ENCODE measurements at places on chromosomes 12 and 14.

- peak; percentile 88 for DNase-seq
These were observed at the start of gene BHLHE41 for GRCh38 chr12:26124446-26125399. Gene BHLHE41 (minus strand): TSS chr12:26125037. CDS start chr12:26124779, 258 bp downstream.

DNA sequence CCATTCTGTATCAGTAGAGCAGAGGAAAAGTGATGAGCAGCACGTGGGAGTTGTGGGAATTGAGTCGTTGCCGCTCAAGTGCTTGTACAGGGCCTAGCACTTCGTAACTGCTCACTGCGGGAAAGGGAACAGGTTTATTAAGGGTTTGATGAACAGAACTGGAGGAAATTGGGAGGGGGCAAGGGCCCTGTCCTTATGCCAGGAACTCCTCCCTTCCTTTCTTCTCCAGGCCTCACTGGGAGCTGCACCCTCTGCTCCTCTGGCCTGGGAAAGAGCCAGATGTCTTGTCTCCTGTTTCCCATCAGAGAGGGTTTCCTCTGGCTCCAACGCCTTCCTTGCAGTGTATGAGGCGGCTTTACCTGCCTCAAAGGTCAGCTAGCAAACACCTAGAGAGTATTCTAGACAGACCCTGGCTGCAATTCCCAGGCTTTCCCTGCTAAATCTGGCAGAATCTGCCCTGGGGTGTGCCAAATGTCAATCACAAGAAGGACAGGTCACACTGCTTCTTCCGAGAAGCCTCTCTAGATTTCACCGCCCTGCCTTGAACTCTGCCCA, 78.4 kb downstream of the NTF3 start:
- DNase-seq, result no peak

DNA sequence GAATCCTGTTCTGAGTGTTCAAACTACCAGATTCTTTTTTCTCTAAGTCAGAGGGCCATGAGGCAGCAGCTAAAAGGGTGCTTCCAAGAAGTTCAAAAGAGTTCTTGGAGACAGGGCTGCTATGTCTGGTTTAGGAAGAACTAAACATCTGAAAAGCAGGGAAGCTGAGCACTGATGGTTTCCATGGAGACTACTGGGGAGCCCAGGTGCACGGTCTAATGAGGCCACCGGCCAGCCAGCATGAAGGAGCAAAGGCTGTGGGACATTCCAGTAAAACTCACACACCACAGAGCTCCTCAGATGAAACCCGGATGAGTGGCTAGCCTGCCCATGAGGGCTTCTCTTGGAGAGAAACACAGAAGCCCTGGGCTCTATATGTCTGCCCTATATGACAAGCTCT, 97.3 kb downstream of the KCNK10 start:
- no peak for DNase-seq

GRCh38 chr12:104466709-104467345, 10.1 kb downstream of the CHST11 start:
- DNase-seq, result no peak

GRCh38 chr12:87253157-87253556, 776.0 kb downstream of the C12orf50 start:
- DNase-seq, result no peak

DNA sequence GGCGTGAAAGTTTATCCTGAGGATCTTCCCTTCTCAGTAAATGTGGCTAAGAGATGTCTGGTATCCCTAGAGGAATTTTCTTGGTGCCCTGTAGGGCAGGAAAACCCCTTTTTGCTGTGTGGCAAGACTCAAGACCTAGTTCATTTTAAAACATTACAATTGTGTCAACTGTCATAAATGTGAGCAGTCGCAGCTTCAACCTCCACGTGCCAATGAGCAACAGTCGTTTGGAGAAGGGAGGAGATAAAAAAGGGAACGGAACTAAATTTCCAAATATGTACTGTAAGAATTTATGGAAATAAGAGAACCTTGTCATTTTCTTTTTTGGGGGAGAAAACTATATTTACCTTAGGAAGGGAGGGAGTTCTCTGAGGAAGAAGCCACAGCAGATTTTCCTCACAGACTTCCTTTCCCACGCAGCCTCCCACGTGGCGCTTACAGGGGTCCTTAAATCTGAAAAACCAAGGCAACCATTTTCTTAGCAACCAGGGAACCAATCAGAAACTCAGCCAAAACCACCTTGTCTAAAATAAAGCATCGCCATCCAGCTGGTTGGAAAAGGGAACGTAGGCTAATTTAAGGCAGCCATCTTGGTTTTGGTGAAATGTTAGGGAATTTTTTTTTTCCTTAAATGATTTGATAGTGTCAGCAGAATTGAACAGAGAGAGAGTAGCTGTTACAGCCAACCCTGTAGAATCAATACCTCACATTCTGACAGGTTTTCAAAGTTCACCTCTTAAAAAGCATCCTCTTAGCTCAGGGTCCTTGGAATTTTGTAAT, 99.1 kb downstream of the FIGNL2 start:
- DNase-seq, result no peak

DNA sequence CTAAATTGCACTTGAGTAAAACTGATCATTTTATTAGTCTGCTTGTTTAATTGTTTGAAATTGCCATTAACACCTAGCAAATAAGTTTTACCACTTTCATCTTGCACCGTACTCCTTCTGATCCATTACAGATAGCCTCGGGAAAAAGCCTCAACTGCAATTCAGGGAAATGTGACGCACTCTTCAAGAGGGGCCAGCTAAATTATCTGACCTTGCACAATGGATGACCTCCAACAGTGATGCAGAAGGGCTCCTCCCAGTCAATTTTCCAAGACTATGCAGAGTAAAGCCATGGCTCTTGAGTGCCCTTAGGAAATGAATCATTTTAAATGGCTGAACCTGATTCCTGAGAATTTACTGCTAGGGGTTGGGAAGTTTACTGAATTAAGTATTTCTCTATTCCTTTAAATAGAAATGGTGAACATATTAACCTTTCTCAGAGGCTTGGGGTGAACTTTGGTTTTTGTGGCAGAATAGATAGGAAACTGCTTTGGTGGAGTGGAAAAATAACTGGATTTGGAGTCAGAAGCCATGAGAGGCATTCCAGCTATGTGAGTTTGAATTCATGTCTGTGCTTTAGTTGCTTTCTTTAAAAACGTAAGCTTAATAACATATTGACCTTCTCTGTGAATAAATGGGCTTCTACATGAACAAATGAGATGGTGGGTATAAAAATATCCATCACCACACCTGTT, 64.8 kb upstream of the OVCH1 start:
- no peak for DNase-seq

All from pons (tissue), 1 donor.